ENCODE measurements at places on chromosomes 1 and 21. TPM values are rescaled to one million over a fixed set of nuclear protein-coding genes. Genes with fewer than 3 reads are reported as not detected.

Gene CYP4Z1
- 0.09 TPM for total RNA-seq

- H3K27me3 ChIP-seq, result no peaks in the 10 kb centered on the region
- no peak overlapping the region for H3K4me3 ChIP-seq
- no peaks in the 10 kb centered on the region for H3K36me3 ChIP-seq
- H3K27ac ChIP-seq, result no peak overlapping the region
Observed at GRCh38 chr1:160630523-160631451, 16.1 kb downstream of the SLAMF1 start.

GRCh38 chr1:239386453-239387303 is at the start of gene CHRM3:
Gene CHRM3, plus strand, starts transcription at chr1:239386568. Its CDS starts 520,884 bp downstream, at chr1:239907452.
- H3K4me1 ChIP-seq, result peaks cover 20% of the 10 kb centered on the region
- peak within 1 kb of the TSS; percentile 63 for H3K4me3 ChIP-seq
- H3K27ac ChIP-seq, result no peak within 1 kb of the TSS
- peaks cover 2% of the 10 kb centered on the region for H3K27me3 ChIP-seq

DNA sequence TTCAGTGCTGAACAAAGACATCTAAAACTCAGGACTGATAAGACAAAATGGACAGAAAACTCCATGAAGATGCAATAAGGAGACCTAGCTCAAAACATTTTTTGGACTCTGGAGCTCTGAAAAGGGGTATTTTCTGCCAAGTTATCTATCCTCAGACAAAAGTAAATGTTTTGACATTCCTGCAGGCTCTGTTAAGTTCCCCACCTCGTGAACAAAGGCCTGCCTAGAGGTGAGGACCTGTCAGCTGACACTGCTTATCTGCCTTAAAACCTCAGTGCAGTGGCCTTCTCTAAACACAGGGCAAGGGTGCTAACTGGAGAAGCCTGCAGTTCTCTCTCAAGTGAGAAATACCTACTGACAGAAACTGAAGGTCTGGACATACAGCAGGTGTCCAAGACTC is 41.1 kb downstream of the COLGALT2 start:
- H3K4me1 ChIP-seq, result no peaks in the 10 kb centered on the region
- H3K36me3 ChIP-seq, result no peaks in the 10 kb centered on the region
- H3K4me3 ChIP-seq, result no peak overlapping the region
- no peak overlapping the region for H3K27ac ChIP-seq

Gene ZNF648
- 0.14 TPM for total RNA-seq

DNA sequence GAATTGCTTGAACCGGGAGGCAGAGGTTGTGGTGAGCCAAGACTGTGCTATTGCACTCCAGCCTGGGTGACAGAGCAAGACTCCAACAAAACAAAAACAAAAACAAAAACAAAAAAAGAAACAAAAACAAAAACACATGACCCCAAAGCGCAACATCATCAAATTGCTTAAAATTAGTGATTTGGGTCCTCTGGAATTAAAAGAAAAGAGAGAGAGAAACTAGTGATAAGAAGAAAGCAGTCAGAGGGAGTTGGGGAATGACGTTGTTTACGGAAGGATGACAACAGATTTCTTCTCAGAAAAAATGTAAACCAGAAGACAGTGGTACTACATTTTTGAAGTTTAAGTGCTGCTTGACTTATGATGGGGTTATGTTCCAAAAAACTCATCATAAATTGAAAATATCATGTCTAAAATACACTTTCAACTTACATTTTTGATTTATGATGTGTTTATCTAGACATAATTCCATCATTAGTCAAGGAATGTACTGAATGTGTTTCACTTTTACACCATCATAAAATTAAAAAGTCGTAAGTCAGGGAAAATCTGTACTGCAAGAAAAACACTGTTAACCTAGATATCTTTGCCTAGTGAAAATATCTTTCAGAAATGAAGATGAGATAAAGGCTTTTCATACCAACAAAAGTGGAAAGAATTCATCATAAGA is 88.0 kb downstream of the MT1HL1 start:
- no peaks in the 10 kb centered on the region for H3K36me3 ChIP-seq
- no peak for DNase-seq
- H3K27me3 ChIP-seq, result no peaks in the 10 kb centered on the region
- H3K4me3 ChIP-seq, result no peak overlapping the region
- H3K27ac ChIP-seq, result no peak overlapping the region
- H3K4me1 ChIP-seq, result no peaks in the 10 kb centered on the region

DNA sequence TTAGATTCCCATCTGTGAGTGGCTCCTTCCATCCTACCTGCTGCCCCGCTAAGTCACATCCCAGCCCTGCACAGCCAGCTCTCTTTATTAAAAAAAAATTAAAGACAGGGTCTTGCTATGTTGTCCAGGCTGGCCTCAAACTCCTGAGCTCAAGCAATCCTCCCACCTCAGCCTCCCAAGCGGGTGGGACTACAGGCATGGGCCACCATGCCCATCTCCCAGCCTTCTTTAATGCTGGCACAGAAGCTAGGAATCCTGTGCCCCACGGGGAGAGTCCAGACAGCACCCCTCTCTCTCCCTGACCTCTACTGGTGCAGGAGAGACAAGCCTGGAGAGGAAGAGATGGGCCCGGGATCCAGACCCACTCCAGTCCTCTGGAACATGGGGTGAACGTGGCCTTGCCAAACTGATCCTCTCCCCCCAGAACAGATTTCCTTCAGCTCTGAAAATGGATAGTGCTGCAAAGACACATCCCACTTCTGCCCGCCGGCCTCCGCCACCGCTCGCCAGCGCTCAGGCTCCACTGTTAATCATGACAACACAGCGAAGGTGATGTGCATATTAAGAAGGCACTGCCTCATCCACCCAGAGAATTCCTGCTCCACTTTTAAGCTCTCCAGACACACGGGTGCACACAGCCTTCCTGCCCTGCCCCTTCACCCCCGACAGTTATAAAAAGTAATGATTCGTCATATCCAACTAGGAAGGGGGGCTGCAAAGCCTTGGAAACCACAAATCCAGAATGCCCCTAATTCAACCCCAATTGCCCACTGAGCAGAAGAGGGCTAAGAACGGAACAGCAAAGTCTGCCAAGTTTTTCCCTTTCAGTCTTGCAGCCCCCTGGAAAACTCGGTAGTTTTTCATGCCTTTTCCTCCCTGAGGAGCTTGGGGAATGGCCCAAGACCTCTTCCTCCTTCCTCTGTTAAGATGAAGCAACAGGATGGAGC is 68.1 kb downstream of the MRPL37 start:
- no peak overlapping the region for H3K4me3 ChIP-seq
- H3K27ac ChIP-seq, result no peak overlapping the region
- H3K27me3 ChIP-seq, result no peaks in the 10 kb centered on the region
- H3K36me3 ChIP-seq, result no peaks in the 10 kb centered on the region
- no peak for DNase-seq
- H3K4me1 ChIP-seq, result peaks cover 30% of the 10 kb centered on the region

- H3K4me1 ChIP-seq, result no peaks in the 10 kb centered on the region
- no peaks in the 10 kb centered on the region for H3K36me3 ChIP-seq
- no peak overlapping the region for H3K27ac ChIP-seq
- peaks cover 4% of the 10 kb centered on the region for H3K27me3 ChIP-seq
- no peak for DNase-seq
- H3K4me3 ChIP-seq, result no peak overlapping the region
Observed at GRCh38 chr1:218211241-218211640, 73.9 kb upstream of the RRP15 start.

GRCh38 chr1:109777436-109777835 is 13.7 kb upstream of the EPS8L3 start:
- no peaks in the 10 kb centered on the region for H3K36me3 ChIP-seq
- no peak overlapping the region for H3K27ac ChIP-seq
- H3K4me1 ChIP-seq, result no peaks in the 10 kb centered on the region
- DNase-seq, result no peak
- H3K27me3 ChIP-seq, result no peaks in the 10 kb centered on the region

Gene ATP1A4
- not detected for total RNA-seq

DNA sequence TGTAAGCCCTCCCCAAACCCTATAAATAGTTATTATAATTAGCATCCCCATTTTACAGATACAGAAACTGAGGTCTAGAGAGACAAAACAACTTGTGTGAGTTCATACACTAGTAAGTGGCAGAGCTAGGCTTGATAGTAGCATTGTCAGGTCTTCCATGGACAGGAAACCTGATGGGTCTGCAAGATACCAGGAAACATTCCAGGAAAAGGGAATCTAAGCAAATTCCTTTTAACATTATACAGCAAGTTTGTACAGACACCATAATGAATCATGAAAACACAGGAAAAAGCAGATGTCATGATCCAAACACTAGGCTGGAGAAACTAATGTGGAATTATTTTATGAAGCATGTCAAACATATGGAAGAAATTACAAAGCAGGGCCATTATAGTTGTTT is 89.1 kb upstream of the KCNK2 start:
- H3K27ac ChIP-seq, result no peak overlapping the region
- no peaks in the 10 kb centered on the region for H3K4me1 ChIP-seq
- DNase-seq, result no peak
- no peaks in the 10 kb centered on the region for H3K36me3 ChIP-seq
- H3K27me3 ChIP-seq, result no peaks in the 10 kb centered on the region

DNA sequence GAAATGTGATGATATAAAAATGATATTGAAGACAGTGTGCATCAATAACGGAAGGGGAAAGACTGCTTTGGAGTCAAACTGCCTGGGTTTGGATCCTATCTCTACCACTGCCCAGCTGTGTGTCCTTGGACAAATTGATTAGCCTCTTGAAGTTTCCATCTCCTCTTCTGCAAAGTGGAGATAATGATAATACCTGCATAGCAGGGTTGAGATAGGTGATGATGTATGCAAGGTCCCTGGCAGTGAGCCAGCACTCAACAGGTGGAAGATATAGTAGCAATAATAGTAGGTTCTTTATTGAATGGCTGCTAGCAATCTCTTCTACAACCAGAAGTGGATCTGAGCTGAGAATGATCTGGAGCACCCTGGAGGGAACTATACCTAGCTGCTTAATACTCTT is 166.7 kb downstream of the MIS18A start:
- DNase-seq, result peak; percentile 54
- H3K4me1 ChIP-seq, result no peaks in the 10 kb centered on the region
- H3K27ac ChIP-seq, result no peak overlapping the region
- no peaks in the 10 kb centered on the region for H3K27me3 ChIP-seq
- no peak overlapping the region for H3K4me3 ChIP-seq
- no peaks in the 10 kb centered on the region for H3K36me3 ChIP-seq

DNA sequence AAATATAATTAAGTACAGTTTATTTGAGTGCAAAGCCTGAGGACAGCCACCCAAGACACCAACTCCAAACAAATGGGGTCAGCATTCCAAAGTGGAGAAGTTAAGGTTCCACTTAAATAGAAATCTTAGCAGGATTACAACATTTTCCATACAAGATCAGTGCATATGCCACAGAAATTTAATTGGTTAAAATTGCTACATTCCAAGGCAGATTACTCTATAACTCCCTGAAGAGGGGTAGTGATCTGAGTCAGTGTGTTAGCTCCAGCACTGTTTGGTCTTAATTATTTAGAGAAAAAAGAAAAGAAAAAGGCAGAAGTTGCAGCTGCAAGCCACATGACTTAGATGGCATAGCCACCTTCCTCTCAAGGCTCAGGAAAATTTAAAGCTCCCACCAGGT is 297.5 kb downstream of the HHIPL2 start:
- no peaks in the 10 kb centered on the region for H3K36me3 ChIP-seq
- H3K27ac ChIP-seq, result no peak overlapping the region
- DNase-seq, result no peak
- H3K27me3 ChIP-seq, result no peaks in the 10 kb centered on the region
- H3K4me3 ChIP-seq, result no peak overlapping the region
- no peaks in the 10 kb centered on the region for H3K4me1 ChIP-seq

Gene PCBP3
- 0.37 TPM for total RNA-seq

DNA sequence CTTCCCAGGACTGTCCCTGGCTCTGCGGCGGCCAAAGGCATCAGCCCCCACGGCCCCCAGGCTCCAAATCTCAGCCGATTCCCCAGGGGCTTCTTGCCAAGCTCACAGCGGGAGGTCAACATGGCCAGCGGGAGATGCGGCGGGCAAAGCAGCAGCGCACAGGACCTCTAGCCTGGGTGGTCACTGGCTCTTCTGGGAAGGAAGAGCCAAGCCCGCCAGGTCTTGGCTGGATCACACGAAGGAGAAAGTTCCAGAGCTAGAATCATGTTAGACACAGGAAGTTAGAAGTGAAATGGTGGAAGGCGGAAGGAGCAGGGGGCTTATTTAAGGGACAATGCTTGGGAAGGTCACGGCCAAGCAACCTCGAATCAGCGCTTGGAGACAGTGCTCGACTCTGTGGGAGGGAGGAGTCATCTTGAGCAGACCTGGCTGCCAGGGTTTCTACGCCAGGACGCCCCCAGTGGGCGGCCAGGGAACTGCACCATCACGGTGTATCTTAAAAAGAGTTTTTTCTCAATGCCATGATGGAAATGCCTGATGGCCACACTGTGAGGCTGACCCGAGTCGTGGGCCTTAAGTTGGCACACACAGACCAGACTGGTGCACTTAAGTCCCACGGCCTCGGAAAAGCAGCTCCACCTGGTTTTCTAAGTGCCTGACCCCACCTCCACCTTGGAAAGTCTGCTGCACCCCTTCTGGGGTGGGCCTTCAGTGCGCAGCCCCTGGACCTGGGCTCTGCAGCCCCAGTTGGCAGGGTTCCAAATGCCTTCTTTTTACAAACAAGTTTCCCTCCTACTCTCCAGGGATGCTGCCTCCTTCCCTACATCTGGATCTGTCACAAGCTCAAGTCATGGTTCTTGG is 29.3 kb downstream of the SLC66A1 start:
- no peaks in the 10 kb centered on the region for H3K27me3 ChIP-seq
- H3K4me1 ChIP-seq, result peaks cover 2% of the 10 kb centered on the region
- peaks cover 20% of the 10 kb centered on the region for H3K36me3 ChIP-seq

DNA sequence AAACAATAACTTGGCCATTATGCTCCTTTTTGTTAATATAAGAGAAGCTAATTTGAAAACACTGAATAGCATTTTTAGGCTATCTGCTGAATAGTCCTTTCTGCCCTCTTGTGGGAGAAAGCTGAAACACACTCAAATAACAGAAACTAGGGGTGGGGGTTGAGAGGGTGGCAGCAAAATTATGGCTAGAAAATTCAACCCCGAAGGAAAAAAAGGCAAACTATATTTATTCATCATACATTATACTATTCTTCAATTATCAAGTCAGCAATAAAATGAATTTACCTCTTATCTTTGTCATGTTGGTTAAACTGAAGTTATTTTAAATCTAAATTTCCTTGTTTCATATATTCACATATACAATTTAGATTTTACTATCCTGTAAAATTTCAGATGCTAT is 255.9 kb downstream of the FAF1 start:
- H3K27ac ChIP-seq, result no peak overlapping the region
- H3K36me3 ChIP-seq, result no peaks in the 10 kb centered on the region
- H3K4me1 ChIP-seq, result no peaks in the 10 kb centered on the region
- no peak for DNase-seq

DNA sequence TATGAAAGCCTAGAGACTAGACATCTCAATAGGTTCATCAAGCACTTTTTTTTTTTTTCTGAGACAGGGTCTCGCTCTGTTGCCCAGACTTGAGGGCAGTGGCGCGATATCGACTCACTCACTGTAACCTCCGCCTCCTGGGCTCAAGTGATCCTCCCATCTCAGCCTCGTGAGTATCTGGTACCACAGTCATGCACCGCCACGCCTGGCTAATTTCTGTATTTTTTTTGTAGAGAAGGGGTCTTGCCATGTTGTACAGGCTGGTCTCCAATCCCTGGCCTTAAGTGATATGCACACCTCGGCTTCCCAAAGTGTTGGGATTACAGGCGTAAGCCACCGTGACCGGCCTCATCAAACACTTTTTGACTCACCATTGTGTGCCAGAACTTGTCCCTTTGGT is 613 bp upstream of the GPATCH4 start:
- peak overlapping the region; percentile 79 for H3K4me3 ChIP-seq
- no peak overlapping the region for H3K27ac ChIP-seq
- H3K27me3 ChIP-seq, result no peaks in the 10 kb centered on the region
